ENCODE measurements at places on chromosomes 13 and 19.

DNA sequence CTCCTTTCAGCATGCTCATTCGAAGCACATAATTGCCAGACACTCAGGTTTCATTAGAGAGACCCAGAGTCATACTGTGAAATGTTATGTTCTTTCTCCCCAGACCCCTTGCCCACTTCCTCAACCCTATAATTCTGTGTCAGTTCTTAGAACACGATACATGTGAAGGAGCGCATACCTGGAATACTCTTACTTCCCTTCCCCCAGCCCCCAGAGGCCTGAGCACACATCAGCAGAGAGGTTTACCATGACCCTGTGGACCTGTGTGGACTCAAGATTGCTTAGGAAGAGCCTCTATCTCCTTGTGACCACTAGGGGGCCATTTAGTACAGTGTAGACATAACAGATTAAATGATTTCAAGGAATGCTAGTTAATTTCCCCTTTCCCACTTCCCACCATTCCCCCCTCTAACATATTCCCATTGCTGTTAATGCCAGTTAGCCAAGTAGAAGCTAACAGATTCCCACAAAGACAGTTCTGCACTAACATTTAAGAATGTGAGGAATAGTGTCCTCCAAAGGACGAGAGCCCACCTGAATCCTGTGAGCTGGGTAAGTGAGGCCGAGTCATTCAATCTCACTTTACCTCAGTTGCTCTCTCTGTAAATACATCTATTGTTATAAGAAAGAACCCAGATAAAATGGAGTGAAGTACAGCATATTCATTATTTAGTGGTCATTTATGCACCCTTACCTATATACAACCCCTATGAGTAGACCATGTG is 154.2 kb upstream of the MAB21L1 start:
- DNase-seq = peak; percentile 28

DNA sequence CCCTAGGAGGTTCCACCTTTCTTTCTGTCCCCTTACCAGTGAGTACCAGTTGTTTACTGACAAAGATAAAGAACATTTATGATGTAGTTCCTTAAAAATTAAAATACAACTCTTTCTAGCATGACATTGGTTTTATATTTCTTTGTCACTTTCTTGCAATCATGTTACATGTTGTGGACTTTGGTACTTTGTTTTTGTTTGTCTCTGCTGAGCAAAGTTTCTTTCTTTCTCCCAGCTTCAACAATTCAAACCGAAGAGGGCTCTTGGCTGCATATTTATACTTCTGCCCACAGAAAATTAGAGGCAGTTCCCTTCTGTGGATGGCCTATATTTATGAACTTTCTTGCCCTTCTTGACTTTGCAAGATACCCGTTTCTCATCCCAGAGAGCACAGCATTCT is 201.2 kb downstream of the MTUS2 start:
- no peak for DNase-seq

DNA sequence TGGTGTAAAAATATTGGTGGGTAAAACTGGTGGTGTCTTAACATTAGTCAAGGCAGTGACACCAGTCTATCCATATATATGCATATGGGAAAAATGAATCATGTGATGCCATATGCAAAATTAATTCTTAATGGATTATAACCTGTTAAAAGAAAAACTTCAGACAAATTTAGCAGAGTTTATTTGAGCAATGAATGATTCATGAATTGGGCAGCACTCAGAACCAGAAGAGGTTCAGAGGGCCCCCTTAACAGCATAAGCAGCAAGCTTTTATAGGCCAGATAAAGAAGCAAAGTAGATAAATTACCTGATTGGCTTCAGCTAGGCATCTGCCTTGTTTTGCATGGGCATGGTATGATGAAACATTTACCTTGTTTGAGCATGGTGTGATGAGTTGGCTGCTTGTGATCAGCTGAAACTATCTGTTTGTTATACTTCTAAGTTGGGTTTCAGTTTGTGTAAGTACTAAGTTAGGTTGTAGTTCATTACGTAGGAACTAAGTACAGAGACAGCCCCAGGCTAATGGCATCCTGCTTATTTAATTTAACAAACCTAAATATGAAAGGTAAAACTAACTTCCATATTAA is 66.6 kb downstream of the DNAJC15 start:
- no peak for DNase-seq

- DNase-seq = no peak
Measured at GRCh38 chr13:77696006-77696878, 1.2 kb upstream of the SLAIN1 start.

- DNase-seq = no peak
Measured at GRCh38 chr19:16571822-16572331, 338 bp downstream of the SLC35E1 start.

DNA sequence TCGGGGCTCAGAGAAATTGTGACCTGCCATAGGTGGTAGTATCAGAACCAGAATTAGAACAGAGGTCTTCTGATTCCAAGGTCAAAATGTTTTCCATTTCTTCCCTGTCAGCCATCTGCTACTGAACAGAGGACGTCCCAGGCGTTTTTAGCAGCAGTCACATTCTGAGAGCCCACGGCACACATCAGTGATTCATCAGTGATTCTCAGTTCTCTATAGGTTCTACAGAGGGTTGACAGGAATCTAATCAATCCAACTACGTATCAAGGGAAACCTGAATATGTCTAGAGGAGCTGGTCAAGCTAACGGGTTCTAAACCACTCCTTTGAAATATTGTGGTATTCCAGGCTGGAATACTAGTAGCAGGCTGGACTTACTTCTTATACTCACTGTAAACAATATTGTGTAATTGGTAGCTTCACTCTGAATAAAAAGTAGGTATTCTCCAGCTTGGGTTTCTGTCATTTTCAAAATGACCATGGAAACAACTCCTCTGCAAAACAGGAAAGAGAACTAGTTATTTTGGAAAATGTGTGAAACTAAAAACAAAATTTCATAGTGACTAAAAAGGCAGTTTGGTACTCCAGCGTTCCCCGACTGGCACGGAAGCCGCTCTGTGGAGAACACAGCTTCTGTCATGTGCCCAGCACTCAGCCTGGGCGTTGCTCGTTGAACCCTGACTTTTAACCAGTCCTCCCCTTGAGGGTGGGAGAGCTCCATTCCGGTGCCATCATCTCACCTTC is 43.2 kb downstream of the FLT3 start:
- no peak for DNase-seq

DNA sequence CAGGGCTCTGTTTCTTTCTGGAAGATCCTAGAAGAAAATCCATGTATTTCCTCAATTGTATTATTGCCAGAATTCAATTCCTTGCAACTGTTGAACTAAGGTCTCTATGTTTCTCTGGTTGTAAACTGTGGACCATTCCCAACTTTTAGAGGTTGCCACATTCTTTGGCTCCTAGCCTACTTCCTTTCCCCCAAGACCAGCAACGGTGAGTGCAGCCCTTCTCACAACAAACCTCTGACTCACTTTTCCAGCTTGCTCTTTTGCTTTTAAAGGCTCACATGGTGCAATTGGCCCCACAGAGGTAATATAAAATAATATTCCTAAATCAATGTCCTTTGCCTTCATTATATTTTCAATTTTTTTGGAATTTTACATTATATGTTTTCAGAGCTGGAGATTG is 371.3 kb downstream of the SLITRK5 start:
- peak; percentile 28 for DNase-seq

GRCh38 chr19:15248648-15249527 is 16.6 kb upstream of the EPHX3 start:
- DNase-seq = peak; percentile 84

- no peak for DNase-seq
Measured at GRCh38 chr13:94880463-94880862, 168.1 kb upstream of the SOX21 start.

DNA sequence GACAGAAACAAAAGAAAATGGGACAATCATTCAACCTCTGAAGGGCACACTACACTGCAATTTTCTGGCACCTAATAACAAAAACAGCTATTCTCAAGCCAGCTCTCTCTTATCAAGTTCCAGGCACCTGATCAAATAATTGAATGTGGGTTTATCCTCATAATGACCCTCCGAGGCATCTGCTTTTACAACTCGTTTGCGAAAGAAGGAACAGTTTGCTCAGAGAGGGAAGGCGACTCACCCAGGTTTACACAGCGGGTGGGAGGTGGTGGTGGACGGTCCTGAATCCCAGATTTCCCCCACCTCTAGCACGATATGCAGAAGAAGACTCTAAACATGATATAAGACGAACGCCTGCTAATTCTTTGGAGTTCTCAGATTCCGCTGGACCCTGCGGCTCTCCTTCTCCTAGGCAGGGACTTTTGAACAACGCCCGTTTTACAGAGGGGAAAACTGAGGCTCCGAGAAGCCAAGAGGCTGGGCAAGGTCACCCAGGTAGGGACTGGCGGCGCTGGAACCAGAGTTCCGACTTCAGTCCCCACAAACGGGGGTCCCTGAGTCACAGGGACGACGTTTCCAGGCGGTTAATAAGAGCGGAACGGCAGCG is 641 bp downstream of the SGTA start:
- DNase-seq = no peak

DNA sequence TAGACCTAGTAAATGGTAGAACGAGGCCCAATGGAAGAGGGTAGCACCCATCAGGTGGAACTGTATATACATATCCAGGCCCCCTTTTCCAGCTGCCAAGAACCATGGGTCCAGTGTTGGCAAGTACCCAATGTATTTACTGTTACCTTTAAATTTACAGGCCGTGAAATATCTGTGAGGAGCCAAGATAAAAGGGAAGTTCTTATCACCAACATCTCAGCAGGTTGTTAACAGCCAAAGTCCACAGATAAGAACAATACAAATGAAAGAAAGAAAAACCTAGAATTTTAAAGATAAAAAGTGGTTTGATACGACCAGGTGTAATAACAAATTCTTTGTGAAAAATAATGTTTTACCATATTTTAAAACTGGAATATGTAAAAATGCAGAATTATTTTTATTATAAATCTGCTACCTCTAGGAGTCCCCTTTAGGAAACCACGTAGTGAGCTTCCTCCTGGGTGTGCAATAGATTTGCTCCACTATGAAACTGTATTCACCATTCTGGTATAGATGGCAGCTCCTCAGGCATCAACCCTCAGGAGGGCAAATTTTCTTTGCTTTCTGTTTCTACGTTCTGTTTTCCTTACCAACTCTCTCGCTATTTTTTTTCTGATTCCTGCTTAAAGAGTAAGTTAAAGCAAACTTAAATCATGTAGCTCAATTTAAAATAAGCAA is 292.2 kb upstream of the SLC10A2 start:
- DNase-seq = no peak

- DNase-seq = no peak
Measured at GRCh38 chr13:106865716-106866440, 297.9 kb upstream of the ARGLU1 start.

GRCh38 chr19:43563816-43564457 is 11.4 kb downstream of the XRCC1 start:
- no peak for DNase-seq

DNA sequence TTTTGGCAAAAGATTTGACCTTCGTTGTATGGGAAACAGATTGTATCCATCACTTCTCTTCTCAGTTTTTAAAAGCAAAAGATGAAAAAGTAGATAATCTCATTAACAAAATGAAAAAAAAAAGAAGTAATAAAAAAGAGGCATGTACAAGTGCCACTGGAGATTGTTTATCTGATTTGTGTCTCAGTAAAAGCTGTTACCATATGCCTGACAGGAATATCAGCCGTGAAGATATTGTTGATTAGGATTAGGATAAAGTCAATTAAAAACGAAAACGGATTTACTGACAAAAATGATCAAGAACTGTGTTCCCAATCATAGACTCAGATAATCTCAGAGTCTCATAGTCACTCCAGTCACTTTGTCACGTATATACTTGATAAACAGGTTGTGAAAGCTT is 842.1 kb upstream of the SLC10A2 start:
- no peak for DNase-seq

- DNase-seq = no peak
Measured at GRCh38 chr19:8113017-8113416, 36.4 kb downstream of the FBN3 start.

DNA sequence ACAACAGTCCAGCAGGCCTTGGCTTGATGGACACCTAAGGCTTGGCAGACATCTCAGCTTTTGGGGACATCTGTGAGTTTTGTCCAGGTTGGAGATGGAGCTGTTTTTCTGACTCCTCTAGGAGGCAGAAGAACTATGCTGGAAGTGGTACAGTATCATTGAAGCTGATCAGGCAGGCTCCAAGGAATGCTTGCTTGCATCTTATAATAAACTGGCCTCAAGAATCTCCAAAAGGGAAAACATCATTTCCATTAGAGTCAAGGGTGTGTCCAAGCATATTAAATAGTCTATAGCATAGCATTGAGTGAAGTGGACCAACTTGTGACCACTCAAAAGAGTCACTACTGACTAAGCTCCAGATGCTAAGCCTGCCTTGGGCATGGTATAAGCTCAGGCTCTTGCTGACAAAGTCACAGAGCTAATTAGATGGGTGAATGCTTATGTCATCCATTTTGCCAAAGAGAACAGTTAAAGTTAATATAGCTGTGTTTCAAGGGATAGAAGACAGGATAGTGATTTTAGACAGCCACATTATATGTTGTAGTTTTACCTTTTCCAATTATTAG is 216.0 kb downstream of the DNAJC15 start:
- DNase-seq = no peak

GRCh38 chr19:9850235-9850959 is 15.3 kb downstream of the PIN1 start:
- no peak for DNase-seq

GRCh38 chr19:46753420-46754155 is 7.3 kb upstream of the STRN4 start:
- no peak for DNase-seq

GRCh38 chr13:44050450-44051063 is 170.9 kb downstream of the LACC1 start:
- DNase-seq = no peak

GRCh38 chr13:34417896-34418295 is 524.2 kb upstream of the NBEA start:
- DNase-seq = no peak

DNA sequence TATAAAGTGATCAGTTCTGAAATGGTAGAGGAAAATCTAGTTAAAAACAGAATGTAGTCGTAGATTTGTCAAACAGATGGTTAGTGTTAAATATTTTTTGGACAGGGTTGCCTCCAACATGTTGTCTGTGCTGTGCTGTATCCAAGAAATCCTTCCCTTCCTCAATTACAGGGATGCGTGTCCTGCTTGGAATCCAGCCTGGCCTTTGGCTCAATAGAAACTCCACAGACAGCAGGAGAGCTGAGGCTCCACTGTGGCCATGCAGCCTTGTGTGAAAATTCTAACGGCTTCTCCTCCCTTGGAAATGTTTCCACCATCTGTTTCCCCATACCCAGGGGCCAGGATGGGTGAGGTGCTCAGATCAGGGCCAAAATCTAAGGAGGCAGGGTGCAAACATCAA is 67.7 kb upstream of the USP29 start:
- DNase-seq = no peak

DNA sequence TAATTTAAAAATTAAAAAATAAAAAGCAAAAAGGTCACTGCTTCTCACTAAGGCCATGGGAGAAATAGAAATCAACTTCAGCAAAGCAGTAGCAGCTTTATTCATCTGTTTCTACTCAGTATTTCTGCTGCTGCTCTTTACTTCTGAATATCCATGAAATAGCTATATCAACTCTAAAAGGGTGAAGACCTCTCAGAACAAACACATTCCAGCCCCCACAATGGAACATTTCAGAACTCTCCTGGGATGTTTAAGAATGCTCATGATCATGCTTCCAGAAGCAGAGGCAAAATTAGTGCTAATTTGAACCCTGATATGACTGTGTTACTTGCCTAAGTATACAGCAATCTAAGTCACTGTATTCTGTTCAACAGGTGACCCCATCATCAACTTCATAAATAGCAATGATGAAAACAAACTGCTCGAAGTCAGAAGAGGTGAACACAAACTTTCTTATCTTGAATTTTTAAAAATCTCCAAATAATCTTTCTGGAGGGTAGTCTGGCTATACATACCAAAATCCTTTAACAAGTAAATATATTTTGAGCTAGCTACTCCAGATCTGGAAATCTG is 29.6 kb upstream of the DOCK9 start:
- no peak for DNase-seq
